ENCODE measurements at places on chromosomes 1 and 21.

DNA sequence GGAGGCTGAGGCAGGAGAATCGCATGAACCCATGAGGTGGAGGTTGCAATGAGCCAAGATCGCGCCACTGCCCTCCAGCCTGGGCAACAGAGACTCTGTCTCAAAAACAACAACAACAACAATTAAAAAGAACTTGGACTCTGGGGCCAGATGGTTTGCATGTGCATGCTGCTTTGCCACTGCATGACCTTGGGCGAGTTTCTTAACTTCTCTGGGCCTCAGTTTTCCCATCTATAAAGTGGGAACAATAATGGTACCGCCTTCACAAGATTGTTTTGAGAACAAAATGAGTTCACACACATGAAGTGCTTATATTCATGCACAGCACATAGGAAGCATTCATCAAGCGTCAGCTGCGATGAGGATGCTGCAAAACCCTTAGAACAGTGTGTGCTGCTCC, 74.6 kb downstream of the MAN1C1 start:
- no peak for DNase-seq

DNA sequence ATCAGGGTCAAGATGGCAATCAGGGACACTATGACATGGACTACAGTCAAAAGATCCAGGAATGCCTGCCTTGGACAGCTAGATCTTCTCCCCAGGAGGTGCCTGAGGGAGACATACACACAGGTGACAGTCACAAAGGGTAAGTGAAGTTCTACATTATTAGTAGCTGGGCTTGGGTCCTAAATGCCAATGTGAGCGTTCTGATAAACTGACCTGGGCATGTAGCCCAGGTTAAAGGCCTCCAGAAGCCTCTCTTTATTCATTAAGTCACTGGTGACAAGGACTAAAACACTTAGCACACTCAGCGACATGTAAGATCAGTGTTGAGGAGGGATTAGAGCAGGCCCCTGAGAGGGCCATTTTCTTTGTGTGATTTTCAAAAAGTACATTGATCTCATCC, 48.9 kb upstream of the HSD17B7 start:
- no peak for DNase-seq

- no peak for DNase-seq
These were observed 605 bp downstream of the RGS4 start for GRCh38 chr1:163069655-163070277.

- DNase-seq = no peak
These were observed 502.9 kb upstream of the ZRANB2 start for GRCh38 chr1:71583756-71584155.

DNA sequence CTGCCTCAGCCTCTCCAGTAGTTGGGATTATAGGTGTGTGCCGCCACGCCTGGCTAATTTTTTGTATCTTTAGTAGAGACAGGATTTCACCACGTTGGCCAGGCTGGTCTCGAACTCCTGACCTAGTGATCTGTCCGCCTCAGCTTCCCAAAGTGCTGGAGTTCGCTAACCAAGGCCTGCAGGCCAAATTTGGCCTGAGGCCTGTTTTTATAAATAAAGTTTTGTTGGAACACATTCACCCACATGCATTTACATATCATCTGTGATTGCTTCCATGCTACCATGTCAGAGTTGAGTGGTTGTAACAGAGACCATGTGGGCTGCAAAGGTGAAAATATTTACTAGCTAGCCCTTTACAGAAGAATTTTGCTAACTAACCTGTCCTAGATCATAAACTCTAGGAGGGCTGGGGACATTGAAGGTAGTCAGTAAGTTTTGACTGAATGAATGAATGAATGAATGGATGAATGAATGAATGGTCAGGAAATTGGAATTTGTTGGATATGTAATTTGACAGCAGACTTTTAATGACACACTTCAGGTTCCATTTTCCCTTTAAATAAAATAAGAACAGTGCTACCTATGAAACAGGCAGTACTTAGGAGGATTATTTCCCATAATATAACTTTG, 38.4 kb downstream of the ROR1 start:
- DNase-seq = no peak

DNA sequence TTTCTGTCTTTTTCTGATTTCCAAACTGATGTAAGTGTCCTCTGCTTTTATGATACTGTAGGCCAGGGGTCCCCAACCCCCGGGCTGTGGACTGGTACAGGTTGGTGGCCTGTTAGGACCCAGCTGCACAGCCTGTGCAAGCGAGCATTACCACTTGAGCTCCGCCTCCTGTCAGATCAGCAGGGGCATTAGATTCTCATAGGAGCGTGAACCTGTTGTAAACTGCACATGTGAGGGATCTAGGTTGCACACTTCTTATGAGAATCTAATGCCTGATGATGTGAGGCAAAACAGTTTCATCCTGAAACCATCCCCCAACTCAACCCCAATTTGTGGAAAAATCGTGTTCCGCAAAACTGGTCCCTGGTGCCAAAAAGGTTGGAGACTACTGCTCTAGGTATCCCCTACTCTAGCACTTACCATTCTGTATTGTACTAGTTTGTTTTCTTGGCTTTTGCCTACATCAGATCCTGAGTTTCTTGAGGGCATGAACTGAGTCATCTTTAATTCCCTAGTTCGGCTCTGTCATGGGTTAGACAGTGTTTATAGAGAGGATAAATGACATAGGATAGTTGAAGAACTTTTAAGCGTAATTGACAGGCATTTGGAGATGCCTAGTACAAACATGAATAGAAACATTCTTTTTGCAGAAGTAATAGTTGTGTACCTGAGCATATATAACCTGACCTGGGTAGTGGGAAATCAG, 4.1 kb downstream of the ABCD3 start:
- DNase-seq = no peak

- DNase-seq = no peak
These were observed 12.1 kb downstream of the TRAPPC10 start for GRCh38 chr21:44024257-44024656.

GRCh38 chr1:57605933-57606332, 182.1 kb upstream of the DAB1 start:
- no peak for DNase-seq
